CD8-positive, alpha-beta T cell (primary cell): ENCODE measurements at places on chromosomes 2 and 18.

- no peak for DNase-seq
These were observed 4.7 kb upstream of the KRCC1 start for GRCh38 chr2:88059979-88060906.

DNA sequence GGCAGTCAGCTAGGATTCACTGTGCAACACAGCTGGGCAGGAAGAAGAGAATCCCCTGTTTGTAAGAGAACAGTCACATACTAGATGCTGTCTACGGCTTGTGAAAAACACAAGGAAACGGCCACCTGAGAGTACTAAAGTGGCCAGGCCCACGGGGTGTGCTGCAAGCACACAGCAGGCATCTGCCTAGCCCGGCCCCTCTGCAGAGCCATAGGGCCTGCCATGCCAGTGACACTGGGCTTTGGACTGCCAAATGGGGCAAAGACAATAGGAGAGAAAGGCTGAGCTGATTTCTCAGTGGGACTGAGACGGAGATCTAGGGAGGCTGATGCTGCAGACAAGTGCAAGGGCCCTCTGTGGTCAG, 10.3 kb downstream of the TUBB6 start:
- no peak for DNase-seq

DNA sequence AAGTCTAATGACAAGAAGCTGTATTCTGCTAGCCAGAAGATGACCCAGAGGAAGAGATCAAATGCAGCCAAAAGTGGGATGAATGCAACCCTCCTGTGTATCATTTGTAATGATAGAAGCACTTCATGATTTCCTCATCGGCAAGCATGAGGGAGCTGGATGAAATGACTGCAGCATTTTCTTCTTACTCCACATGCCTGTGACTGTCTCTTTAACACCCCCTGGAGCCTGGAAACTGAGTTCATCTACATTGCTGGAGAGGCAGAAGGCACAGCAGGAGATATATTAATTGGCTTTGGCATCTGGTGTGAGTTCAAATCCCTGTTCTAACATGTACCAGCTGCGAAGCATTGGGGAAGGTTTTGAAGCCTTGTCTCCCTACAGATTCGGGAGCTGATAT, 37.7 kb downstream of the ID2 start:
- DNase-seq = no peak

DNA sequence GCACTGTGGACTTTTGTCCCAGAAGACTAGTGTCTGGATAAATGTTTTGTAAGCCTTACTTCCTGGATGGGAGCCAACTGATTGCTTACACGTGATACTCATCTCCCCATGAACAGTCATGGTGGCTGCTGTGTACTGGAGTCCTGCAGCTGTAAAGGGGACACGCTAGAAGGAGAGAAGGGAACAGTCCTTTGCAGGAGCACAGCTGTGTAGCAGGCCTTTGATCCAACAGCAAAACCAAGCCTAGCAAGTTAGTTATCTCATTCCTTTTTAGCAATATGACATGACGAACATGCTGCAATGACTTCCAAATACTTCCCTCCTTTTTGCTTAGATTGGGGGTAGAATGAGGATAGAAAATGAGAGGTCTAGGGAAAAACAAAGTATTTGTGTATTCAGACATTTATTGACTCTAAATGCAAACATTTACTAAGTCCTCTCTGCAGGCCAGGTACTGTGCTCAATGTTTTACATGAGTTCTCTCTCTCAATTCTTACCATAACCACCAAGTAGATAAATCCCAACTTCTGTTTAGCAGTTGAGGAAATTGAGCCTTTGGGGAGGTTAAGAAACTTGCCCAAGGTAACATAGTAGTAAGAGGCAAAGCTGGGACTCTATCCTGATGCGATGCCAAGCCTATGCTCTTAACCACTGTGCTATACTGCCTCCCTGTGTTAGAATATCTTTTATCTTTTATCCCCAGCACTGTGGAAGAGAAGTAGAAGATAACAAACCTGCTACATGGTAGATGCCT, 55.4 kb upstream of the CD28 start:
- DNase-seq = no peak

- no peak for DNase-seq
These were observed 239.8 kb upstream of the ZEB2 start for GRCh38 chr2:144759746-144760145.

- DNase-seq = no peak
These were observed 11.8 kb upstream of the KCMF1 start for GRCh38 chr2:84959095-84959565.

DNA sequence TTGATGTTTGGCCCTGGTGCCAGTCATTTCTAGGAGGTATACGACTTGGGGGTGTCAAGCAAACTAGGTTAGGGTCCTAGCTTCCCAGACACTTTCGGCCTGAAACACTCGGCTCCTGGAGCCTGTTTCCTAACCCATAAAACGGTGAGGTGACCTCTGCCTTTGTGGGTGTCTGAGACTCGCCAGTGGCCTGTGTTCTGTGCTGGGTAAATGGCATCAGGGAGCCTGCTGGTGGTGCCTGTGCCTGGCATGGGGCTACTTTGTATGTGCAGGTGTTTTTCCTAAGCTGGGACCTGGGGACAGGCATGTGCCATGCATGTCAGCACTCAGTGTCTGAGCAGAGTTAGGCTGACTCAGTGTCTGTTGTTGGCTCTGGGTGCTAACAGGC, 139.2 kb downstream of the GLI2 start:
- no peak for DNase-seq

- DNase-seq = peak; percentile 42
These were observed 466.5 kb downstream of the METTL4 start for GRCh38 chr18:2104620-2105462.

- no peak for DNase-seq
These were observed 218.1 kb downstream of the TPGS2 start for GRCh38 chr18:36610661-36611060.

DNA sequence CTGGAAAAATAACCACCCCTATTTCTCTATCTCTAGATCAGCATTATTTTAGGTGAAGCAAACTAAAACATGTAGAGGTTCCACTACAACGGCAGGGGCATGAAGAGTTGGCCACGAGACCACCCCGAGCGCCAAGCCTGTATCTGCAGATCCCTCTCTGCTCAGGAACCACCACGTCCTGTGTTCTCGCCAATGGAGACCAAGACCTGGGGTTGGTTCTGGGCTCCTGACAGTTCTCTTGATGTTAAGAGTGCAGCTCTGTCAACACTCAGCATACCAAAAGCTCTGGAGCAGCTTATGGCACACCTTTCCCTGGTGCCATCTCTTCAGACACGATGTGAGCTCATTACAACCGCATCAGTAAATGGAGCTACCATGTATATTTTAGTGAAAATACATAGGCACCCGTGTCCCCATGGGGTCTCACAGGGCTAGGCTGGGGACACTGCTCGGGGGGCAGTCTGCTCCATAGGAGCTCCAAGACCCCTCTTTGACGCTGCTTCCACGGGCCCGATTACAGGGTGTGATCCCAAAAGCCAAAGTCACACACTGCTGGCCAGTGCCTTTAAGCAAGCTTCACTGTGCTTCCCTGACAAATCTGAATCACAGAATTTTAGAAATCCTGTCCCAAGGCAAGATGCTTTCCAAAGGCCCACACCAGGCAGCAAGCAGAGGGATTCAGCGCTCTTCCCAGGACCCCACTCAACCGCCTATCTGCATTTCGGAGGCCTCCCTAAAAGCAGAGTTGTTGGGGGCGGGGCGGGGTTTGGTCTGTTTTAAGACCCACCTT, 72.2 kb downstream of the EMILIN2 start:
- no peak for DNase-seq

GRCh38 chr2:118535171-118535817, 312.2 kb downstream of the EN1 start:
- no peak for DNase-seq

- DNase-seq = no peak
These were observed 10.0 kb upstream of the ADAM17 start for GRCh38 chr2:9565436-9566153.

GRCh38 chr2:68284896-68285295, 32.6 kb upstream of the PPP3R1 start:
- DNase-seq = no peak

- peak; percentile 56 for DNase-seq
These were observed 537 bp downstream of the AGFG1 start for GRCh38 chr2:227472265-227473121.

DNA sequence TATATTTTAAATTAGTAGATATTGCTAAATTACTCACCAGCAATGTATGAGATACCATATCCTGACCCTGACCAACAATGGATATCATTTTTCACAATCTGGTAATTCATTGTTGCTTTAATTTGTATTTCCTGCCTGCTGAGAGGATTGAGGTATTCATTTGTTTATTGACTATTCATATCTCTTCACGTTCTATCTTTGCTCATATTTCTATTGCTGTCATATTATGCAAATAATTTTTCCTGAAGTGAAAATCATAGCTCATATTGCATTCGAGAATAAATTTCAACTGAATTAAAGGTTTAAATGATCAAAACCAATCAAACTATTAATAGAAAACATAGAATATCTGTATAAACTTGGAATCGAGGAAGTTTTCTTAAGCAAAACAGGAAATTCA, 31.0 kb downstream of the INO80D start:
- DNase-seq = no peak

DNA sequence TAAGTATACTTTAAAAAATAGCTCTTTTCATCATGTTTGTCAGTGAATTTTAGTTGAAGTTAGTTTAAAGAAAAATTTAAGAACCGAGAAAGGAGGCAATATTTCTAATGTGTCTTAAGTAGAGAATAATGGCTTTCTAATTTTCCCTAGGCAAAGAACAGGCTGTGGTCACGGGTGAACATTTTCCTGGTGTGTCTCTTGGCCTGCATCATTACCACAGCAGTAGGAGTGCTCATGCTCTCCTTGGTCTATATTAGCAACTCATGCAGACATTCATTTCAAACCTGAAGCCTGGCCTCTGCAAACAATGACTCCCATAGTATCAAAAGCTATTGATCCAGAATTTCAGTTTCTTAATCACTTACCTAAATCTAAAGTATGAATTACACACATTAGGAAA, 57.4 kb downstream of the C18orf54 start:
- DNase-seq = no peak

GRCh38 chr2:134377730-134378129, 123.9 kb downstream of the MGAT5 start:
- DNase-seq = no peak

- no peak for DNase-seq
These were observed 85.4 kb upstream of the ZCCHC2 start for GRCh38 chr18:62437235-62438017.

GRCh38 chr2:239265681-239266433, 135.0 kb downstream of the HDAC4 start:
- DNase-seq = no peak

GRCh38 chr2:100195942-100196341, 53.6 kb upstream of the AFF3 start:
- DNase-seq = no peak
